ENCODE measurements at places on chromosomes 3 and 15. TPM values are rescaled to one million over a fixed set of nuclear protein-coding genes. Genes with fewer than 3 reads are reported as not detected.

GRCh38 chr3:107271787-107272387, 105.4 kb upstream of the CCDC54 start:
- H3K4me3 ChIP-seq, result no peak overlapping the region
- no peaks in the 10 kb centered on the region for H3K36me3 ChIP-seq
- no peak overlapping the region for H3K27ac ChIP-seq
- no peaks in the 10 kb centered on the region for H3K4me1 ChIP-seq
- no peak for DNase-seq

DNA sequence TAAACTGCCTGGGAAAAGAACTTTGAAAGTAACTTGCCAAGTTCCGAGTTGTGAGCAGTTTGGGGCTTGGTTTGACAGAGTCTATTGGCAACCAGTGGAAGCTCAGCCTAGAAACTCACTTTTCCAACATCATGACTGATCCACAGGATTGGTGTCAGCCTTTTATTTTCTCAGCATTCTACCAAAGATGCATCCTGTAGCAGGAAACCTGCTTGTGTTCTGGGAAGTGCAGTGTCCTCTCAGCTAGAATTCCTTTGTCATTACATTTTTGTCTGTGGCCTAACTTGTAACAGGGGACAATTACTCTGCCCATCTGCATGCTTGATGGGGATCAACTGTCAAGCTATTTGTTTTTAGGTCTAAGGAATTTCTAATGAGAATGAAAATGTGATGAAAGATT, 116.7 kb upstream of the LMOD3 start:
- H3K4me3 ChIP-seq, result no peak overlapping the region
- H3K4me1 ChIP-seq, result peaks cover 34% of the 10 kb centered on the region
- no peak overlapping the region for H3K27ac ChIP-seq
- no peak for DNase-seq
- peaks cover 3% of the 10 kb centered on the region for H3K36me3 ChIP-seq

DNA sequence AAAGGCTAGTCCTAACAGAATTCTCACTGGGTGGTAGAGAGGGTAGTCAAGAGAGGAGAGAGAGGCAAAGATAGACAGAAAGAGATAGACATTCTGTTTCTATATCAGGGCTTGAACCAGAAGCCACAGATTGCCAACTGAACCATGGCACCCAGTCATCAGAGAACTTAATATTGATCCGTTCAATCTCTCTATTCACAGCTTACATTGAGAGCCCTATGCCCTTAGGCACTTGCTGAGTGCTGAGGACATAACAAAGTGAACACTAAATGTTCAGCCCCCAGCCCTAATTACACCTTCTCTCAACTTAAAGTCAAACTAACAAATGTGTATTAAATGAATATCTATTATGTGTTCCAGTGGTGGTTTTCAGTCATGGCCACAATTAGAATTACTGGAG, 124.1 kb downstream of the FILIP1L start:
- no peaks in the 10 kb centered on the region for H3K36me3 ChIP-seq
- H3K27me3 ChIP-seq, result no peaks in the 10 kb centered on the region
- H3K4me1 ChIP-seq, result no peaks in the 10 kb centered on the region
- H3K27ac ChIP-seq, result no peak overlapping the region

DNA sequence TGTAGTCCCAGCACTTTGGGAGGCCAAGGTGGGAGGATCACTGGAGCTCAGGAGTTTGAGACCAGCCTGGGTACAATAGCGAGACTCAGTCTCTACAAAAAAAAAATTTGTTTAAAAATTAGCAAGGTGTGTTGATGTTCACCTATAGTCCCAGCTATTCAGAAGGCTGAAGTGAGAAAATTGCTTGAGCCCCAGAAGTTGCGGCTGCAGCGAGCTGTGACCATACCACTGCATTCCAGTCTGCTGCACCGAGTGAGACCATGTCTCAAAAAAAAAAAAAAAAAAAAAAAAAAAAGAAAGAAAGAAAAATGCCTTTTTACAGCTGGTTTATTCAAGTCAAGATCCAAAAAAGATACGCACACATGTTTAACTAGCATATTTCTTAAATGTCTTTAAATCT, 17.0 kb upstream of the MUC20 start:
- H3K36me3 ChIP-seq, result peaks cover 2% of the 10 kb centered on the region
- no peaks in the 10 kb centered on the region for H3K27me3 ChIP-seq
- no peak overlapping the region for H3K4me3 ChIP-seq
- DNase-seq, result no peak
- H3K4me1 ChIP-seq, result no peaks in the 10 kb centered on the region

The AAGAB gene
- 45.7 TPM for total RNA-seq
